Esophagus squamous epithelium (tissue), 5 donors: ENCODE measurements at places on chromosomes 11 and 22.

- DNase-seq = no peak
Observed at GRCh38 chr22:21682385-21683175, 16.8 kb downstream of the PPIL2 start.

DNA sequence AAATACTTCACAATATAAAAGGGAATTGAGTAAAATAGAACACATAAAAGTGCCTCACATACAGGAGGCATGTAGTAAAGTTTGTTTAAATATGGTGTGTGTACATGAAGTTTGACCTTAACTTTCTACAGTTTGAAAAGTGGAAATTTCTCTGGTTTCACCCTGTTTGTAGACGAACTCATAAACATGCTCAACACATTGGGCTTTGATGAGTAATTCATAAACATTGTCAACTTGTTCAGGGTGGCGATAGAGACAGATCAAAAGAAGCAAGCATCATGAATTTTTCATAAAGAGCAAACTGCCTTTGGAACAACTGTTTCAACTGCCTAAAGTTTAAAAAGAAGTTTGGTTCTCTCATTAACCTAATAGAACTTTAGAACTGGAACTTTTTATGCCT lies 9.1 kb downstream of the SLN start:
- no peak for DNase-seq

DNA sequence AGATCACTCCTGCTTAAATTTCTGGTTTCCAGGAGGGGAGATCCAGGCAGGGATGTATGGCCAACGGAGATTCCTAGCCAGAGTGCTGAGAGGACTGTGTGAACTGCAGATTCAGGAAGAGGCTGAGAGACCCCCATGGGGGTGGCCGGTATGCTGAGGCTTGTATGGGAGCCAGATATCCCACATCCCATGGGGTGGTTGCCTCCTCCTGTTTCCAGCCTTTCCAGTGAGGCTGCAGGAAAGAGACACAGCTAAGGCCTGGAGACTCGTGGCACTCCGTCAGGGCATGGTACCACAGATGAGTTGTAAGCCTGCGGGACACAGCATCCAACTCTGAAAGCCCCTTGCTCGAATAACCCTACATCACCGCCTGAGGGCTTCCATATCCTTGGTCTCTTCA lies 1.4 kb upstream of the MYOD1 start:
- no peak for DNase-seq

GRCh38 chr11:11752679-11753078 lies 89.1 kb upstream of the USP47 start:
- DNase-seq = no peak

DNA sequence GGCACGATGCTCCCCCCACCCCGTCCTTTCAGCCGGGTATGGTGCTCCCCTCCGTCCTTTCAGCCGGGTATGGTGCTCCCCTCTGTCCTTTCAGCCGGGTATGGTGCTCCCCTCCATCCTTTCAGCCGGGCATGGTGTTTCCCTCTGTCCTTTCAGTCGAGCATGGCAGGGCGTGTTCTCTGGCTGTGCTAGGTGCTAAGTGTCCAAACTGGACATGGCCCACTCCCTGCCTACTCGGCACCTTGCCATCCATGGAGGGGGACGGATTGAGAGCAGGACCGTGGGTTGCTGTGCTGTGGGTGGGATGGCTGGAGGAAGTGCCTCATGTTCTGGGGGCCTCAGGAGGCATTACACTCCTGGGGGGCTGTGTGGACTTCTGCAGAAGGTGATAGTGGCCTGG lies 45.5 kb downstream of the MUC6 start:
- DNase-seq = no peak

DNA sequence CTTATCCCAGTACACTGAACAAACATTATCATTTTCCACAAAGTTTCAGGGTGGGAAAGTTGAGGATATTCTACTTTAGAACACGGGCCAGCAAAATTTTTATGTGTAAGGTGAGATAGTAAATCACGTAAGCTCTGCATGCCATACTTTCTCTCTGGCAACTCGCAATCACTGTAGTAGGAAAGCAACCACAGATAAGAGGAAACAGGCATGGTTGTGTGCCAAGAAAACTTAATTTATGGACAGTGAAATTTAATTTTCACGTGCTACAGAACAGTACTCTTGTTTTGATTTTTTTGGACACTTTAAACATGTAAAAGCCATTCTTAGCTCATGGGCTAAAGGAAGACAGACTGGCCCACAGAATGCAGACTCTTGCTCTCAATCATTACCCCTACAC lies 82.5 kb downstream of the LARGE1 start:
- no peak for DNase-seq

GRCh38 chr22:43848366-43849171 lies 13.7 kb downstream of the SULT4A1 start:
- DNase-seq = no peak

DNA sequence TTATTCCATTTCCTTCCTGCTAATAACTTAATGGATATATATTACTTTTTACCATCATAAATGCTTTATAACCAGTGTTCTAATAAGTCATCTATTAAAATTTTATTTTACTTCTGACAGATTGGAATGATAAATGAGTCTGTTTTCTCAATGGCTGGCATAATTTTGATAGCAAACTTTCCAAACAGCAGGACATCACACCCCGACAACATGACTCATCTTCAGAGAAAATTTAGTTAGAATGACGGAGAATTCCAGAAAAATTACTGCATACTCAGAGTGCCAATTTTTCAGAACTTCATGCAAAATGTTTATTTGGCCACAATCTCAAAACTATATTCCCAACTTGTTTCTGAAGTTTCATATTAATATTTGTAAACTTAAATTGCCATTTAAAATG lies 174.4 kb downstream of the SWAP70 start:
- no peak for DNase-seq

DNA sequence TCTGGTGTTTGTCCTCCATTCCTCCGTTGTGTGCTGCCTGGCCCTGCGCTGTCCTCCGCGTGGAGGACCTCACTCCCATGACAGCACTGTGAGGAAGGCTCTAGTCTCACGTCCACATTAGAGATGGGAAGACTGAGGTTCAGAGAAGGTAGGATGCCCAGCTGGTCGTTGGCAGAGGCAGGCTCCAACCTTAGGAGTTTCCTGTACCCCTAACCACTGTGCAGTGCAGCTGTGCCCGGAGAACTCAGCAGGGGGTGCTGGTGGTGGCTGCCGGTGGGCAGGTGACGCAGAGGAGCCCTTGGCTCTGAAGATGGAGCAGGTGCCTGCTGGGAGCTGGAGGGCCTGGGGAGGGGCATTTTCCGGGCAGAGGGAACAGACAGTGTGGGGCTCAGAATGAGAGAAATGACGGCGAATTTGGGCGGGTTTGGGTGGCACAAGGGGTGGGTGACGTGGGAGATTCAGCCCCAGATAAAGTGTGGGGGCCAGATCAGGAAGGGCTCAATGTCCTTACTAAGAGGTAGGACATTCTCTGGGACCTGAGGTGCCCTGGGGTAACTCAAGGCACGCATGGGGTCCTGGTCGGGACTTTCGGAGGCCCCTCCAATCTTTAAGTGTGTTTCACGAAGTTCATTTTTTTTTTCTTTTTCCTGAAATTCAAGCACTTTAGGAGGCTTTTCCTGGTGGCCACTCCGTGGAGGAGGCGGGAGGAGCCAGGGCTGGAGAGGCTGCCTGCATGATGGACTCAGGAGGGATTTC lies 535.0 kb downstream of the TBC1D22A start:
- DNase-seq = no peak

DNA sequence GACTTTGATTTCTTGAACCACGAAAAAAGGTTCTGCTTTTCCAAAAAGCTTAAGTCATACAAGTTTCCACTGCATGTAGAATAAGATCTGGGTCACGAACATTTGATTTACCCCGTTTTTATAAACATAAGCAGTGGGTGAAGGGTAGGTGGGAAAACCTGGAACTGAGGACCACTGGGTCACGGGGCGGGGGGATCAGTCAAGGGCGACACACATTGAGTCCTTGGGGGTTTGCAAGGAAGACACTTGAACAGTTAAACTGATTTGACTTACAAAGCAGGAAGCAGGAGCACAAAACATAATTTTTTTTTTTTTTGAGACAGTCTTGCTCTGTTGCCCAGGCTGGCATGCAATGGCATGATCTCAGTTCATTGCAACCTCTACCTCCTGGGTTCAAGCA lies 10.9 kb downstream of the FADS3 start:
- DNase-seq = no peak

DNA sequence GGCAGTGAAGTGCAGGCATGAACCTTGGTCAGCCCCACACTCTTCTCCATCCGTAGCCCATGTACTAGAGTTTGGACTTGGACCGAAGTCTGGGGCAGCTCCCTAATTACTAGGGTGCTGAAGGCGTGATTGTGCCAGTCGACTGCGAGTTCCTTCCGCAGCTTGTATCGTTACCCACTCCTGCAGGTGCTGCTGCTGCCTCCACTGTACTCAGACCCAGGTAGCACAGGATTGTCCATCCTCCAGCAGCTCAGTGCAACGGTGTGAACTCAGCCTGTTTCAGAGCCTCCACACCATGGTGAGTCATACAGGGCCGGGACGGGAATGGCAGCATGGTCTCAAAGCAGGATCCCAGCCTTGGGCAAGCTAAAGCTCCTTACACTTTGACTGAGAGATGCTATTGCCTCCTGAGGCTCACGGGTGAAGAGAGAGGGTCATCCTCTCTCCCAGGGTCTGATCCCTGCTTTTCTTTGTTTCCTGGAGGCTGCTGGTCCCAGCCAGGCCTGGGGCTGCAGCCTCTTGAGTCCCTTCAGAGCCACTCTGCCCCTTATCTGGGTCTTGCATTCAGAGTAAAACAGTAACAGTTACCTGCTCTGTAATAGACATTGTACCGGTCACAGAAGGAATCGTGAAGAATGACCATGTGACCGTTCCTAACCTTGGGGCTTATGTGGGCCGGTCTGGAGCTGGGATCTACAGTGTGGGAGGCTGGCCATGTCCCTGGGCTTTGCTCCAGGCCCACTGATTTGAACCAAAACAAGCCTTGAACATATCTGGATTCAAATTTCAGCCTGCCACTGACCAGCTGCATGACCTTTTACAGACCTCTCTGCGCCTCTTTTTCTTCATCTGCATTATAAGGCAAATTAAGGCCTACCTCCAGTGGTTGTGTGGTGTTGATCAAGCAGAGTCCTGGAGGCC lies 1.7 kb downstream of the TKFC start:
- DNase-seq = no peak

- DNase-seq = no peak
Observed at GRCh38 chr11:96708219-96708878, 318.5 kb downstream of the JRKL start.

GRCh38 chr22:33515795-33516194 lies 404.5 kb downstream of the LARGE1 start:
- DNase-seq = no peak

GRCh38 chr11:68501813-68502212 lies 41.3 kb downstream of the PPP6R3 start:
- DNase-seq = no peak

DNA sequence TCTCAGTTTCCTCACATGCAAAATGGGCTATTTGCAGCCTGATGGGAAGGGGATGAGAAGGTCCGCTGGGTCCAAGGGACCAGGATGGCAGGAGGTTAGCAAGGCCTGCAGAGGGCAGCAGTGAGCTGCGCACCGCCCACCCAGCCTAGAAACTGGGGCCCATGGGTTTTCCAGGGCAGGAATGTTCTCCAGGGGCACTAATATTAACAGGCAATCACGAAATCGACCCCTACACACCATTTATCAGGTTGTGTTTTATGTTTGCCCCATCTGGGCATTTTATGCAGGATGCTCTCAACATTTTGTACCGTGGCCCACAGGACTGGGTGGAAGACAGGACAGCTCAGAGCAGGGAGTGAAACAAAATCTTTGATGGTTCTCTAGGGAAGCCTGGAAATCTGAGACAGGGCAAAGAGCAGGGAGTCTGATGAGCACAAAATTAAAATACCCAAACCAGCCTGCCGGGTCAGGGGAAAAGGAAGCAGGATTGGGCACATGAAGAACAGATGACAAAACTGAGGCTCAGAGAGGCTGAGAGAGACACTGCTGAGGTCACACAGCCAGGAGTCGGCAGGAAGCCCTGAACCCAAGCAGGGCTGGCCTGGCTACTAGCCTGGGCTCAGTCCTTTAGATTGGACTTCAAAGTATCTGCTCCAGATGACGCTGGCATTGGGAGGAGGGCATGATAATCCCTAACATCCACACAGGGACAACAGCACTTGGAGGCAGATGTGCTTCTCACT lies 1.6 kb upstream of the BCR start:
- no peak for DNase-seq

- no peak for DNase-seq
Observed at GRCh38 chr11:120532832-120533196, 21.3 kb downstream of the GRIK4 start.

GRCh38 chr11:3970108-3970507 lies 114.6 kb downstream of the STIM1 start:
- DNase-seq = no peak

- DNase-seq = no peak
Observed at GRCh38 chr11:46564459-46564858, 29.4 kb downstream of the AMBRA1 start.

DNA sequence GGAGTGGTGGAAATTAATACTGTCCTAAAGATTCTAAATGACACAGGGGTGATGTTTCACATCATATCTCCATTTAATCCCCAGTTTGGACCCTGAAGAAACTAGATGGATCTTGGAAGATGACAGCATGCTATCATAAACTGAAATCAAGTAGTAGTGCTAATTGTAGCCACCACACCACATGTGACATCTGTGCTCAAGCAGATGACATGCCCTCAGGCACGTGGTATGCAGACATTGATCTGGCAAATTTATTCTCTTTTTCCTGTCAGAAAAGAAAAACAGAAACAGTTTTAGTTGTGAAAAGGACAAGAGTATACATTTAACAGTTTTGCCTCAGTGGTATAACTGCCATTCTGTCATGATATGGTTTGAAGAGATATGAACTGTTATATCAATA lies 52.9 kb upstream of the PGR start:
- DNase-seq = no peak

GRCh38 chr22:27885977-27886842 lies 32.8 kb downstream of the PITPNB start:
- no peak for DNase-seq

GRCh38 chr11:32792948-32793475 lies 1.4 kb downstream of the CCDC73 start:
- DNase-seq = no peak

DNA sequence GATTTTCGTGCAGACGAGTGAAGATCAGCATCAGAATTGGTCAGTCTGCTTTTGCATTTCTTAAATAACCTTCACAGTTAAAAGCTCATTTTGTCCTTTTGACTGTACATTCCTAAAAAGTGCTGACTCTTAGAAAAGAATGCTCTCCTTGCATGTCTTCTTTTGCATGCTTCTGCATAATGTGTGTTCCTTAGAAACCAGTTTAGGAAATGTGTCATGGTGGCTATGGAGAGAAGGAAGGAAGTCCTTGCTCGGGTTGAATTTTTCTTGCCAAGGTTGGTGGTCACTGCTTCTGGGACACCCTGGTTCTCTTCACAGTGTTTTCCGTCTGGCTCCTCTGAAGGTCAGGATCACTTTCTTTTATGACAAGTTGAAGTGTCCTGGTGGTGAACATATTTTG lies 6.8 kb downstream of the AP2A2 start:
- no peak for DNase-seq

- no peak for DNase-seq
Observed at GRCh38 chr11:123505546-123506299, 75.7 kb downstream of the GRAMD1B start.
